ENCODE measurements at places on chromosomes 5 and 9. TPM values are rescaled to one million over a fixed set of nuclear protein-coding genes. Genes with fewer than 3 reads are reported as not detected.

Gene CYLC2
- not detected for total RNA-seq

Gene HTR1A
- not detected for total RNA-seq

Gene DDX4
- total RNA-seq = not detected

Gene TMEM215
- 0.18 TPM for total RNA-seq

Gene DBH
- 0.08 TPM for total RNA-seq

GRCh38 chr5:151547364-151547763 lies 43.8 kb downstream of the FAT2 start:
- no peak for DNase-seq
- no peak overlapping the region for H3K27ac ChIP-seq
- H3K27me3 ChIP-seq = no peaks in the 10 kb centered on the region
- no peaks in the 10 kb centered on the region for H3K36me3 ChIP-seq

DNA sequence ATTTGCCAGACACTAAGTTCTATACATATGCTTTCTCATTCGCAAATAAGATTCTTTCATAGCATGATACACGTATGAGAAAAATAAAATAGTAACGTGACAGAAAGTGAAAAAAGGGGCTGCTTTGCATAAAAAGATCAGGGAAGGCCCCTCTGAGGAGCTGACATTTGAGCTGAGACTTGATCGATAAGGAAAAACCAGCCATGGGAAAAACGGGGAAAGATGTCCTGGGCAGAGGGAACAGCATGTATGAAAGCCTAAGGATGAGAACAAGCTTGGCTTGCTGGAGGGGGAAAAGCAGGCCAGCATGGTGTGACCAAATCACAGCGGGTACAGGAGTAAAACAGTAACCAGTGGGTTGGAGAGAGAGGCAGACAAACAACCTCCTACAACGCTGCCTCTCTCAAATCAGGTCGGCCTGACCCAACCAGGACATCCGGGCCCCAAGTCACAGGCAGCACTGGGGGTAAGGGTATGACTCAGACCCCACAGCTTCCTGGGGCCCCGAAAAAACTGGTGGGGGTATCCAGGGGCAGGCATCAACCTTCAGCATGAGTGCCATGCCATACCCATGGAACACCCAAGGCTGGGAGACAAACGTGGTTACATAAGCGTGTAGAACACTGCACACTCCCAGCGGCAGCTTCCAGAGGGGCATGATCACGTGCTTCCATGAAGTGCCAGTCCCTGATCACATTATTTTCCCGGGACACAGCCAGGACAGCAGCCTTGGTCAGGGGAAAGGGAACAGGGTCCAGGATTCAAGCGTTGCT lies 2.2 kb downstream of the TNIP1 start:
- peaks cover 27% of the 10 kb centered on the region for H3K4me1 ChIP-seq
- peaks cover 25% of the 10 kb centered on the region for H3K36me3 ChIP-seq
- DNase-seq = no peak
- no peak overlapping the region for H3K27ac ChIP-seq

- H3K27ac ChIP-seq = no peak overlapping the region
- no peaks in the 10 kb centered on the region for H3K36me3 ChIP-seq
- no peak overlapping the region for H3K4me3 ChIP-seq
- H3K27me3 ChIP-seq = no peaks in the 10 kb centered on the region
Observed at GRCh38 chr5:81516091-81516490, 122.2 kb upstream of the ACOT12 start.

DNA sequence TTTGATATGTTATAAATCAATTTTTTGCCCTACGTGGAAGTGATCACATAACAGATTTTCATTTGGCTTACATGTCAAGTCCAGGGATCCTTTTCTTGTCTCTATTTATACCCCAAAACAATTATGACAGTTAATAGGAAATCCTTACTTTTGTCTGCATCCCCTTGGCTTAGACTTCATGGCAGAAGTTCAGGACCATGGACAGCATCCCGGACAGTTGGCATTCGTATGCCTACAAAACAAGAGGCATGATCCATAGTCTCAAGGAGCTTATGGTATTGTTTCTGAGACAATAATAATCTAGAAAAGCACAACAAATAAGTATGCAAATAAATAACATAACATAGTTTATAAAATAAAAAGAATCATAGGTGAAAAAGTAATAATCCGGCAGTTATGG lies 214.3 kb upstream of the GRIA1 start:
- H3K4me3 ChIP-seq = no peak overlapping the region
- no peaks in the 10 kb centered on the region for H3K27me3 ChIP-seq
- H3K36me3 ChIP-seq = no peaks in the 10 kb centered on the region
- DNase-seq = peak; percentile 72
- no peaks in the 10 kb centered on the region for H3K4me1 ChIP-seq
- no peak overlapping the region for H3K27ac ChIP-seq

GRCh38 chr9:109474170-109474569 lies 23.9 kb downstream of the PTPN3 start:
- H3K27me3 ChIP-seq = peaks cover 6% of the 10 kb centered on the region
- no peak overlapping the region for H3K4me3 ChIP-seq
- H3K27ac ChIP-seq = no peak overlapping the region
- no peak for DNase-seq
- no peaks in the 10 kb centered on the region for H3K36me3 ChIP-seq
- peaks cover 15% of the 10 kb centered on the region for H3K4me1 ChIP-seq

DNA sequence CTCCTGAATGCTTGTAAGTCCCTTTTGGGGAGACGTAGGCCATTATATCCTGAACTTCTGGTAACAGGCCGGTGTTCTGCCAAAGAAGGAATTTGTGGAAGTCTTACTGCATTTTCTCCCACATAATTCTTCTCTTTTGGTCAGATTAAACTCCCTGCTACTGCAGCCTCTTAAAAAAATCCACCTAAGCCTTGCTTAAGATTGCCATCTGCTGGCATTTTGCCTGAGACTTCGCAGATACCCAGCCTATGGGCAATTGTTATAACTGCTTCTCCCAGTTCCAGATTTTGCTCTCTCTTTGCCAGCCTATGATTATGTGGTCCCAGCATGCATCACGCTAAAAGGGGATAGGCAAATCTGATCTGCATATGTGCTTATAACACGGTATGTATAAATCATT lies 391.6 kb upstream of the CHD1 start:
- H3K36me3 ChIP-seq = no peaks in the 10 kb centered on the region
- H3K4me3 ChIP-seq = no peak overlapping the region
- H3K4me1 ChIP-seq = no peaks in the 10 kb centered on the region
- H3K27me3 ChIP-seq = peaks cover 2% of the 10 kb centered on the region

All from endothelial cell (in vitro differentiated cells).